ENCODE measurements at places on chromosomes 7 and 10. TPM values are rescaled to one million over a fixed set of nuclear protein-coding genes. Genes with fewer than 3 reads are reported as not detected.

PRRT4 gene
- total RNA-seq = 1.4 TPM

HKDC1 gene
- not detected for total RNA-seq

KCND2 gene
- 0.16 TPM for total RNA-seq

COL17A1 gene
- total RNA-seq = not detected

KIAA1549 gene
- 2.8 TPM for total RNA-seq

GRCh38 chr7:139423091-139423490 lies 60.4 kb downstream of the KLRG2 start:
- no peak for DNase-seq

GRCh38 chr7:148116829-148117403 lies 473.6 kb upstream of the C7orf33 start:
- no peak for DNase-seq

DNA sequence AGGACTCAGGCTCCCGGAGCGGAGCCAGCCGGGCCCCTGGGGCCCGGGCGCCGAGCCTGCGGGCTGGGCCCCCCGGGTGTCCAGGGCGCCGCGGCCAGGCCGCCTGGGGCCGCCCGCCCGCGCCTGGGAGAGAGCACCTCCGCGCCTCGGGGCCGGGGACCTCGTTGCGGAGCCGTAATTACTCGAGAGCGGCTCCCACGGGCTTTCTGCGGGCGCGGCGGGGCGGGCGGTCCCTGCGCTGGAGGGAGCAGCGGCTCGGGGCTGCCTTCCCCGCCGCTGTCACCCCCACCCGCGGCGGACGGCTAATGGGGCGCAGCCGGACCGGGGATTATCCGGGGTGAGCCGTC lies 1.5 kb downstream of the GNB2 start:
- DNase-seq = no peak

GRCh38 chr10:8229153-8229552 lies 174.7 kb downstream of the GATA3 start:
- DNase-seq = no peak
